ENCODE measurements at places on chromosomes 1 and 21.

DNA sequence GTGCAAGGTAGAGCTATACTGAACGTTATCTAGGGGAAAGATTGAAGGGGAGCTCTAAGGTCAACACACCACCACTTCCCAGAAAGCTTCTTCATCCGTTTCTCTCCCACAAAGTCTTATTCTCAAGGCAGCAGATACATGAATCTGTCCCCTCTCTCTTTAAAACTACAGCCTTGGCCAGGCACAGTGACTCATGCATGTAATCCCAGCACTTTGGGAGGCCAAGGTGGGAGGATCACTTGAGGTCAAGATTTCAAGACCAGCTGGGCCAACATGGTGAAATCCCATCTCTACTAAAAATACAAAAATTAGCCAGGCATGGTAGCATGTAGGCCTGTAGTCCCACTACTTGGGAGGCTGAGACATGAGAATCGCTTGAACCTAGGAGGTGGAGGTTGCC is 8.1 kb downstream of the CYP4X1 start:
- DNase-seq, result no peak

DNA sequence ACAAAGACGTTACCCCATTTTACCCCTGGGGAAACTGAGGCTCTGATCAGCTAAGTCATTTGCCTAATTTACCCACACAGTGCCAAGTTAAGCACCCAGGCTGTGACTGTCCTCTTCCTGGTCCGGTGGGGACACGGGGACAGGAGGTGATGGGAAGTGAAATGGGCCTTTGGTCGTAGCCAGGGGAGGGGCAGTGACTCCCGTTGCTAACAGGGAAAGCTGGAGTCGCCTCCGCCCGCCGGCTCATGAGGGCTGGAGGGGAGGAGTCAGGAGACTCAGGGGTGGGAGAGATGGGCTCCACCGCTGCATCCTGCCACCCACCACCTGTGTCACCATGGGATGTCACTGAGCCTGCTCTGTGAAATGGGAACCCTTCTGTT is 139.3 kb downstream of the PGBD5 start:
- no peak for DNase-seq

DNA sequence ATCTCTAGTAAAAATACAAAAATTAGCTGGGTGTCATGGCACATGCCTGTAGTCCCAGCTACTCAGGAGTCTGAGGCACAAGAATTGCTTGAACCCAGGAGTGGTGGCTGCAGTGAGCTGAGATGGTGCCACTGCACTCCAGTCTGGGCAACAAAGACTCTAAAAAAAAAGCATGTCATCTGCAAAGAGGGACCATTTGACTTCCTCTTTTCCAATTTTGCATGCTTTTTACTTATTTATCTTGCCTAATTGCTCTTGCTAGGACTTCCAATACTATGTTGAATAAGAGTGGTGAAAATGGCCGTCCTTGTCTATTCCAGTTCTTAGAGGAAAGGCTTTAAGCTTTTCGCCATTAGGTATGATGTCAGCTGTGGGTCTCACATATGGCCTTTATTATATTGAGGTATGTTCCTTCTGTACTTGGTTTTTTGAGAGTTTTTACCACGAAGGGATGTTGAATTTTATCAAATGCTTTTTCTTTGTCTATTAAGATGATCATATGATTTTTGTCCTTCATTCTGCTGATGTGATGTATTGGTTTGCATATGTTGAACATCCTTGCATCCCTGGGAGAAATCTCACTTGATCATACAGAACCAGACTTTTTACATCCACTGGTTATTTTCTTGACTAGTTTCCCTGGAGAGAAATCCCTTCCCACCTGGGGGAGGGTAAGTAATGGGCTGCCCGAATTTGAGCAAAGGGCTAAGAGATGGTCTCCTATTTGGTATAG is 17.0 kb upstream of the RAP1GAP start:
- no peak for DNase-seq

- no peak for DNase-seq
Observed at GRCh38 chr1:245019910-245020486, 134.8 kb upstream of the KIF26B start.

DNA sequence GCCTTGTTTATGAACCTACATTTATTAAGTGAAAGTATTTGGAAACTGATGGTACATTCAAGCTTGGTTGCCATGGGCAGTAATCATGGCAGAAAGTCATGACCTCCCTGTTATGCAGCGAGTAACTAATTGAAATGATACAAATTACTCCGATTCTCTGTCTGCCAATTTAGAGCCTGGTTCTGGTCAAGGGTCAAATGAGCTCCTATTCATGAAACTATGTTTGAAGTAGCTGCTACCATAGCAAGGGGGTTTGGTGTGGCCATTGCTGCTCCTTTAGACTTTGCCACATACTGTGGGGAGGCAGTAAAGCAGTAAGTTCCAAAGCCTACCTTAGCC is 187.2 kb upstream of the FOXD3 start:
- DNase-seq, result no peak

GRCh38 chr1:224615861-224616755 is at the start of gene CNIH3:
Gene CNIH3 (plus strand): TSS chr1:224616317. CDS start chr1:224617175, 858 bp downstream.
- DNase-seq, result no peak

GRCh38 chr1:226157761-226158316 is 28.7 kb downstream of the ACBD3 start:
- no peak for DNase-seq

- no peak for DNase-seq
Observed at GRCh38 chr1:85328713-85329397, 52.4 kb upstream of the BCL10 start.

DNA sequence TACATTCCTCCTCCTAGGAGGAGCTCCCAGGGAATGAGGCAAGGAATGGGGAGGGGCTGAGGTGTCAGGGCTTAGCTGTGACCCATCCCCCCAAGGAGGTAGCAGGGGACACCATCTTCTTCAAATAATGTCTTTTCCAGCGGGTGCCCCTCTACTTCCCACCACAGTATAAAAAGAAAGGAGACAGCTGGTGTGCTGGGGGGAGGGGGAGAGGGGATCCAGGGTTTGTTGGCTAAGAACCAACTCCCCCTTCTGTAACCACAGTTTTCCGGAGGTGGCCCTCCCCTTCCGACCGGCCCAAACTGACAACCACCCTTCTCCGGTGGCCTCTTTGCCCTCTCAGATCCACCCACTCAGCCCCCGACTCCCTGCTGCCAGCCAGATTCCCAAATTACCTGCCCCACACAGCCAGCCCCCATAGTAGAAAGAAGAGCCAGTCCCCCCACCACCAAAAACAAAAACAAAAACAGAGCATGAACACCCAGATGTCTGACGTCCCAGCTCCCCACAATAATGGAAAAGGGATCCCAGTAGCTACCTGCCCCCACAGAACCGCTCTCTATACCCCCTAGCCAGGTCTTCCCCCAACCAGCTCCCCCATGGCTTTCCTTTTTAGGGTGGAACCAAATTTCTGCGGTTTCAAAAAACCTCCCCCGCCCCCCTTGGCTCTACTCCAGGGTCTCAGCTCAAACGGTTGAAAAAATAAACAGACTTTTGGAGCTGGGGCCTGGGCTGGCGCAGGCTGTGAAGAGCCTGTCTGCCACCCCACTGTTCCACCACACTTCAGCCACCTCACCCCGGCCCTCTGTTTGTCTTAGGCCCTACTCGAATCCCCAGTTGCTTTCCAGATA is 2.1 kb downstream of the ARHGEF2 start:
- DNase-seq, result no peak

DNA sequence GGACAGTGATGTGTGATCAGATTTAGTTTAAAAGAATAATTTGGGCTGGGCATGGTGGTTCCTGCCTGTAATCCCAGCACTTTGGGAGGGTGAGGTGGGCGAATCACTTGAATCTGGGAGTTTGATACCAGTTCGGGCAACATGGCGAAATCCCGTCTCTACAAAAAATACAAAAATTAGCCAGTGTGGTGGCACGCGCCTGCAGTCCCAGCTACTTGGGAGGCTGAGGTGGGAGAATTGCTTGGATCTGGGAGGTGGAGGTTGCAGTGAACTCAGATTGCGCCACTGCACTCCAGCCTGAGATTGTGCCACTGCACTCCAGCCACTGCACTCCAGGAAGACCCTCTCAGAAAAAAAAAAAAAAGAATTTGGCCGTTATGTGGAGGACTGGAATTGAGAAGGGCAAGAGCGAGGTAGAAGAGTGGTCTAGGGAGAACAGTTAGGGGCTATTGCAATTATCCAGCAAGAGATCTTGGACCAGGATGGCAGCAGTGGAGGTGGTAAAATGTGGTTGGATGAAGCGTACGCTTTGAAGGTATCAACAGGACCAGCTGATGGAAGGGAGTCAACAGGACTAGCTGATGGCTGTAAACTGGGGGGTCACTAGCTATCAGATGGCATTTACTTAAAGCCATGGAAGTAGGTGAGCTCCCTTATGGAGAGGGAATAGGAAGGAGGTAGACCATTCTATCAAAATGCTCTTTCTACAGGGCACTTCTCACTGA is 9.6 kb downstream of the BTBD19 start:
- no peak for DNase-seq

DNA sequence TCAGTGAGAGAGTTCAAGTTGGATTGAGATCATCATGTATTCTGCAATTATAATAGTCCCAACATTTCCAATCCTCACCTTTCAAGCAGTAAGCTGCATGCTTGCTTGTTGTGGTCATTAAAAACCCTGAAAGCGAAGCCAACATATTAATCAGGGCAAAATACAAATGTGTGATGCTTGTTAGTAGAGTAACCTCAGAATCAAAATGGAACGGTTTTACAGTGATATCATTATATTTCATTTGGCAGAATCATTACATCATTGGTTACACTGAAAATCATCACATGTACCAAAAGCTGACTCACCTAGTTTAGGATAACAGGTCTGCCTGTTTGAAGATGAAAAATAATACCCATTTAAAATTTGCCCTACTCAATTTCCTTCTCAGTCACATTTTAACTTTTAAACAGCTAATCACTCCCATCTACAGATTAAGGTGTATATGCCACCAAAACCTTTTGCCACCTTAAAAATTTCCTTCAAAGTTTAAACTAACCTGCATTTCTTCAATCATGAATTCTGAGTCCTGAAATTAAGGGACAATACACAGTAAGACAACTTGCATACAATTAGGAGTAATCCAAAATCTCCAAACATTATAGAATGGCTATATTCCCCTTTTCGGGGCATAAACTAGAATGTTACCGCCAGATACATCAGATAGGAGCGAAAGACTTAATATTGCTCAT is 3.5 kb downstream of the GAS5 start:
- DNase-seq, result no peak

DNA sequence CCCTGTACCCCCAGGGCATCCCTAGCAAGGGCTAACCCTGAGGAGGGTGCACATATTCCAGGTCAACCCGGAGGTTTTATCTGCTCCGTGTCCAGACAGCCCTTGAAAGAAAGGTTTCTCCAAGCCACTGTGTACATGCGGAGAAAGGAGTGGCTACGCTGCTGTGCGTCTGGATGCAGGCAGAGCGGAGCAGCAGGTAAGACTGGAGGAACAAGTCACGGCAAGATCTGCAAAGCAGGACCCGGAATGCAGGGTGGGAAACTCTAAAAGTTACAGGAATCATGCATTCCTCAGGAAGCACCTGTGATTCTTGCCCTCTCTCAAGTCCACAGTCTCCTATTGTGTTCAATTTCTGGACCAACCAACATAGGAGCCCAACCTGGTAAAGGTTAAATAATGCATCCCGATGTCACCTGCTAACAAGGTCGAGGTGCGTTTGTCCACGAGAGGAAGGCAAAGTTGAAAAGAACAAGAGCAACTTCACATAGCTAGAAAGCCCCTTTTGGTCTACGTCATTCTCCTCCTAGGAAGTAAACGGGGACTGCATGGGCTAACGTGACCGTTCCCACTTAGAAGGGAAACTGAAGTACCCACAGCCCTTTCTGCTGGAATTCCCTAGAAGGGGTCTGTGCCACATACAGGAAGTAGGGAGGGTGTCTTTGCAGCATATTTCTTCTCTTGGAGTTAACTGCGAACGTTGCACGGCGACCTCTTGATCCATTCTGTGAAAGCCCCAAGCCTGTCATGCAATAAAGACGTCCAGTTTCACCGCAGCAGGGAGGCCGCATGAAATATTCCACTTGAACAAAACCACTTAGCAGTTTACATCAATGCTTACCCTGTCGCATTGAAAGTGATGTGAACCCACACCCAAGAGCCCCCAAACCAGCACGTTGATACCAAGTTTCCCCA is 5.8 kb downstream of the TIAM1 start:
- DNase-seq, result no peak

GRCh38 chr1:58857680-58858673 is 74.1 kb upstream of the JUN start:
- DNase-seq, result no peak

DNA sequence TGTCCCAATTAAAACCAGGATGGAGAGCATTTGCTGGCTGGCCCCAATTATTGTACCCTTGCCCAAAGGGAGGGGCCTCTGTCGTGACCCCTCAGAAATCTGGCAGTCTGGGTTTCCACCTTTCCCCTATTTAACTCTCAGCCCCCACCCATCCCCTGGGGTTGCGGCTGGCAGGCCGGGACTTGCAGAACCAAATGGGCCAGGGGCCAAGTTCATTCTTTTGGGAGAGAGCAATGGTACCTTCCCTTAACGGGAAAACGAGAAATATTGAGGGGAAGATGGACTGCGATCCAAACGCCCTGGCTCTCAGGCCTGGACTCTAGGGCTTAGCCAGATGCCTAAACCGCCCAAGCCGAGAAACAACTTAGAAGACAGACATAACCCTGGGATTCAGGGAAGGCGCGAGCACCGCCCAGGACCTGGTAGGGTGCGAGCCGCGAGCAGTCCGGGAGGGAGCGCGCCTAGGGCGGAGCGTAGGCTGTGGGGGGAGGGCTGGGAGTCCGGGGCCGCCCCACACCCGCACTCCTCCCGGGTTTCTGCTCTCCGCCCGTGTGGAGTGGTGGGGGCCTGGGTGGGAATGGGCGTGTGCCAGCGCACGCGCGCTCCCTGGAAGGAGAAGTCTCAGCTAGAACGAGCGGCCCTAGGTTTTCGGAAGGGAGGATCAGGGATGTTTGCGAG is at the start of gene SLC27A3:
TSS of gene SLC27A3 (plus strand) at position 628 of the 678 bp plus-strand sequence. CDS start 91 bp downstream, outside the sequence.
- DNase-seq, result no peak

DNA sequence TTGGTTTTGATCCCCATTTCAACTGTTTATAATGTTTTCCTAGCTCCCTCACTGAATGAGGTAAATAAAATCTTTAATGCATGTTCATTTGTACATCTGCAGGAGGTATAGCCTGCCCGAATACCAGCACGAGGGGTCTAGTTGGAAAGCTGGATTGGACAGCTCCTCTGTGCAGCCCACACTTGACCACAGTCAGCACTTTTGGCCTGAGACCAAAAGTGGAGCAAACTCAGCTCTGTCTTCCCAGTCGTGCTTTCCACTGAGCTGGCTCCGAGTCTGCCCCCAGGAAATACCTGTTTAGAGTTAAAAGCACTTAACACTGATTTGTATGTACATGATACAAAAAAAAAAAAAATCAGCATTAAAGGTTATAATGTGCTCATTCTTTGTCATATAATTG is 224.4 kb downstream of the DSCAM start:
- DNase-seq, result no peak

- no peak for DNase-seq
Observed at GRCh38 chr1:59163268-59164092, 133.4 kb upstream of the FGGY start.

DNA sequence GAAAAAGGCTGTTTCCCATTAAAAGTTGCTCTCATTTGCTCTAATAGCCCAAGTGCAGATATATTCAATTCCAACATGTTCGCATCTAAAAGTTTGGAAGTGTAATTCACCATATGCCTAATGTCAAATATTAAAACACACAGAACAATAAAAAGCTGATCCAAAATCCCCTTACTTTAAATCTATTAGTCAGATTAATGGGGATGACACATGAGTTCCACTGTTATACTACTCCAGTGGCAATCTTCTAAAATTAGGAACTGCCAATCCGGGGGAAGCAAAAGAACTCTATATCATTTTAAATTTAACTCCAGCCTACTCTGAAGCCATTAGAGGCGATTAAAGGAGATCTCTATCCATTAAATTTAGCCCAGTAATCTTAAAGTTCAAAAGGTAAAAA is 317.1 kb downstream of the NTNG1 start:
- DNase-seq, result no peak

All from activated naive CD8-positive, alpha-beta T cell treated with anti-CD3 and anti-CD28 coated beads, Interleukin-2, amount 50 U/mL, for 16 hours (primary cell).